ENCODE measurements at places on chromosomes 16 and 17. TPM values are rescaled to one million over a fixed set of nuclear protein-coding genes. Genes with fewer than 3 reads are reported as not detected.

Gene GALR2
- total RNA-seq = 0.81 TPM

Gene HAS3
- 2.7 TPM for total RNA-seq

Gene PMFBP1
- 6.7 TPM for total RNA-seq

GRCh38 chr17:10135539-10136257 lies 62.7 kb downstream of the GAS7 start:
- no peak for ATAC-seq

GRCh38 chr17:16962804-16963203 lies 9.1 kb downstream of the TNFRSF13B start:
- ATAC-seq = no peak

- ATAC-seq = no peak
These were observed 29.9 kb downstream of the RAD51C start for GRCh38 chr17:58722274-58722673.

DNA sequence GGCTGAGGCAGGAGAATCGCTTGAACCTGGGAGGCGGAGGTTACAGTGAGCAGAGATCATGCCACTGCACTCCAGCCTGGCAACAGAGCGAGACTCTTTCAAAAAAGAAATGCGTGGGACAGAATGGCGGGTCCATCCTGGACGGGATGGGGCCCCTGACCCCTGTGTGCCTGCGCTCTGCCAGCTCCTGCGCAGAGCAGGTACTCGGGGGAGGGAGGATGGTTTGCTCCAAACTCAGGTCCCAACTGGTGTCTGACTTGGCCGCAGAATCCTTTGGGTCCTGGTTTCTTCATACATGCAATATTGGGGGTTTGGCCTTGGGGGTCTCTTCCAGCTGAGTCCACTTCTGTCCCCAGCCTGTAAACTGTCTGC lies 10.4 kb downstream of the CHMP6 start:
- no peak for ATAC-seq

GRCh38 chr17:48545022-48545375 lies at the start of gene HOXB2:
TSS of gene HOXB2 (minus strand) at chr17:48545109. CDS start at chr17:48544911, 198 bp downstream.
- ATAC-seq = peak; percentile 26

GRCh38 chr16:23807028-23807427 lies 28.8 kb upstream of the PRKCB start:
- ATAC-seq = no peak

GRCh38 chr16:79690159-79690558 lies 89.6 kb upstream of the MAF start:
- no peak for ATAC-seq

DNA sequence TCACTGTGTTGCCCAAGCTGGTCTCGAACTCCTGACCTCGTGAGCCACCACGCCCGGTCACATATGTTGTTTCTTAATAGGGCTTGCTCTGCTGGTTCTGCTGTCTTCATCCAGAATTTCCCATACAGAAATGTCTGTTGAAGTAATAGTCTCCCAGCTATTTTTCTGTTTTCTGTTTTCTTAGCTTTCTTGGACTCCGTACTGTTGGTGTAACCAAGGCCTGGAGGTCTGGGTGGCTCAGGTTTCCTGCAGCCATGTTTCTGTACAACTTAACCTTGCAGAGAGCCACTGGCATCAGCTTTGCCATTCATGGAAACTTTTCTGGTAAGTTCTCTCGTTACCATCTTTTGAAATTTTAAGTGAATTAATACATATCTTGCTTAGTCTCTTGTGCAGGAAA lies 2.8 kb downstream of the SF3B3 start:
- no peak for ATAC-seq

DNA sequence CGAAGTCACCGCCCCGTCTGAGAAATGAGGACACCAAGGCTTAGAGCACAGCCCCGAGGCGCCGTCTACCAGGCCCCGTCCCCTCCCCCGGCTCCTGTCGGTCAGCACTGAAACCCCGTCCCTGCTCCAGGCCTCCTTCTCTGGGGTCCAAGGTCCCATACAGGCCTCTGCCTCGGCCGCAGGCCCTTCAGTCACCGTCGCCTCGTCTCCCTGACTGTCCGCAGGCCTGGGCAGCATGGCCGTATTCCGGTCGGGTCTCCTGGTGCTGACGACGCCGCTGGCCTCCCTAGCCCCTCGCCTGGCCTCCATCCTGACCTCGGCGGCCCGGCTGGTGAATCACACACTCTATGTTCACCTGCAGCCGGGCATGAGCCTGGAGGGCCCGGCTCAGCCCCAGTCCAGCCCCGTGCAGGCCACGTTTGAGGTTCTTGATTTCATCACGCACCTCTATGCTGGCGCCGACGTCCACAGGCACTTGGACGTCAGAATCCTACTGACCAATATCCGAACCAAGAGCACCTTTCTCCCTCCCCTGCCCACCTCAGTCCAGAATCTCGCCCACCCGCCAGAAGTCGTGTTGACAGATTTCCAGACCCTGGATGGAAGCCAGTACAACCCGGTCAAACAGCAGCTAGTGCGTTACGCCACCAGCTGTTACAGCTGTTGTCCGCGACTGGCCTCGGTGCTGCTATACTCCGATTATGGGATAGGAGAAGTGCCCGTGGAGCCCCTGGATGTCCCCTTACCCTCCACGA lies 617 bp downstream of the COASY start:
- ATAC-seq = peak; percentile 4

Measured in motor neuron (in vitro differentiated cells).